ENCODE measurements at places on chromosomes 12 and 14.

GRCh38 chr12:82486524-82487235 is 128.4 kb downstream of the METTL25 start:
- peak; percentile 81 for DNase-seq

GRCh38 chr12:132436791-132437251 is 53.1 kb upstream of the FBRSL1 start:
- no peak for DNase-seq

DNA sequence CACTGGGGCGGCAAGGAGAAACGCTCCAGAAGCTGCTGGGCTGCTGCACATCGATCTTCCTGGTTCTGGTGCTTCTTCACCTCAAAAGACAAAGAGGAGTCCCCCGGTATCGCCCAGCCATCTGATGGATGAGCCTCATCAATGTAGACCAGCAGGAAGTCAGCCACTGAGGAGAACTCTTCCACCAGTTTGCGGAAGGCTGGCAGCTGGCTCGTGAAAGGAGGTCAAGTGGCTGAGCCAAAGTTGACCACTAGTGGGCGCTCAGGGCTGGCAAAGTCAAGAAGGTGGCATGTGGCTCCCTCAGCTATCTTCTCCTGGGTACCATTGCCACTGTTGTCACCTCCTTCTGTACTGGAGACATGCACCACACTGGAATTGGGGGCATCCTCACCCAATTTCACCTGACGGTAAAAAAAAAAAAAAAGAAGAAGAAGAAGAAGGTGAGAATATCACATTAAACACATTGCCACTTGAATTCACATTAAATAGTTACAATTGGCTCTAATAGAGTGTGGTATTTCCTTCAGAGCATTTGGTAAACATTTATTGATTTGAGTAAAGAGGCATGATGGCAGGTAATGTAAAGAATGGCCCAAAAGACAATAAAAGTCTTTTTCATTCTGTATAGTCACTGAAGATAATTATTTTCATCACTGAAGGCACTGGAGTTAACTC is 8.3 kb downstream of the DIO2 start:
- no peak for DNase-seq

GRCh38 chr12:13368431-13368830 is 171.9 kb downstream of the EMP1 start:
- no peak for DNase-seq

DNA sequence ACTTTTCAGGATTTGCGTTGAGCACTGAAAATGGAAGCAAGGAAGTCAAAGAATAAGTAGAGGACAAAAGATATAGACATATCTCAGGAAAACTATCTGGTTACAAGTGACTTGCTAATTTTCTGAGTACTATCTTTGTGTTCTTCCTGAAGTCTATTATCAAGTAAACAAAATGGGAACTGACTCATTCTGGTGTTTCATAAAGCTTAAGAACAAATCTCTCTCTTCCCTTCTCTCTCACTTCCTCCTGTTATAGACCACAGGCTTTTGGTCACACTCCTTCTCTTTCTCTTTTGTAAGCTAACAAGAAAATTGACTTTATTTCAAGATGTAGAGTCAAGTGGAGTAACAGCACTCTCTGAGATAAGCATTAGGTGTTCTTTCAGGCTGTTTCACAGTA is 406.6 kb upstream of the SYT1 start:
- peak; percentile 85 for DNase-seq

DNA sequence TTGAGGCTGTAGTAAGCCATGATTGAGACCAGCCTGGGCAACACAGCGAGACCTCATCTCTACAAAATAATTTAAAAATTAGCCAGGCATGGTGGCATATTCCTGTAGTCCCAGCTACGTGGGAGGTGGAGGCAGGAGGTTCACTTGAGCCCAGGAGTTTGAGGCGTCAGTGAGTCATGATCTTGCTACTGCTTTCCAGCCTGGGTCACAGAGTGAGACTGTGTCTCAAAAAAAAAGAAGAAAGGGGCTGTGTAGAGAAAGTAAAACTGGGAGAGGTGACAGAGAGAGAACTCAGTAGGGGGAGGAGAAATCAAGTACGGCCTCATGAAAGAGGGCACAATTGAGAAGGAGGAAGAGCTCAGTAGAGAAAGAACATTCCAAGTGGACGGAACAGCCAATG is 12.4 kb downstream of the TECPR2 start:
- no peak for DNase-seq

- peak; percentile 51 for DNase-seq
Observed at GRCh38 chr12:64318605-64319004, 72.0 kb downstream of the C12orf56 start.

GRCh38 chr12:96879301-96879700 is 27.8 kb upstream of the NEDD1 start:
- DNase-seq: no peak

GRCh38 chr14:20630340-20631022 is 11.0 kb downstream of the OR6S1 start:
- DNase-seq: peak; percentile 71

- DNase-seq: no peak
Observed at GRCh38 chr12:14219156-14219555, 146.3 kb upstream of the ATF7IP start.

GRCh38 chr12:22480016-22480415 is 64.3 kb downstream of the C2CD5 start:
- no peak for DNase-seq

GRCh38 chr14:68420350-68420749 is 372.5 kb downstream of the ZFP36L1 start:
- DNase-seq: no peak

GRCh38 chr12:19572920-19573558 is 133.7 kb downstream of the AEBP2 start:
- peak; percentile 67 for DNase-seq
